ENCODE measurements at places on chromosomes 3 and 15. TPM values are rescaled to one million over a fixed set of nuclear protein-coding genes. Genes with fewer than 3 reads are reported as not detected.

ZMYND10 gene
- 0.08 TPM for total RNA-seq

HCN4 gene
- 0.04 TPM for total RNA-seq

IMPG2 gene
- total RNA-seq, result 0.08 TPM

DNA sequence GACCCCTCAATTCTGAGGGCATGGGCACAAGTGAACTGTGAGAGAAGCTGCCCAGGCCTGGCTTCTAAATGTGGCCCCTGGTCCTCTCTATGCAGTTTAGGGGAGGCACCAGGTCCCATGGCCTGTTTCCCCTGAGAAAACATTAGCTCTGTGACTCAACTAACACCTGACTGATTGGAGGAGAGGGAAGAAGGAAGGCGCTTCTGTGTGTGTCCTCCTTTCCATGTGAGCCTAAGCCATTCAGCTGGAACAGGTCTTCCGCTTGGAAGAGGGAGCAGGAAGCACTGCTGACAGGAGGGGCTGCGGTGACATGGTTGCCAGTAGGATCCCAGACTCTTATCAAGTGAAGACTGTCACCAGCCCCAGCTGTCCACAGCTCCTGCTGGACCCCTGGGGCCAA, 79.5 kb downstream of the MYLK start:
- no peak for DNase-seq

DNA sequence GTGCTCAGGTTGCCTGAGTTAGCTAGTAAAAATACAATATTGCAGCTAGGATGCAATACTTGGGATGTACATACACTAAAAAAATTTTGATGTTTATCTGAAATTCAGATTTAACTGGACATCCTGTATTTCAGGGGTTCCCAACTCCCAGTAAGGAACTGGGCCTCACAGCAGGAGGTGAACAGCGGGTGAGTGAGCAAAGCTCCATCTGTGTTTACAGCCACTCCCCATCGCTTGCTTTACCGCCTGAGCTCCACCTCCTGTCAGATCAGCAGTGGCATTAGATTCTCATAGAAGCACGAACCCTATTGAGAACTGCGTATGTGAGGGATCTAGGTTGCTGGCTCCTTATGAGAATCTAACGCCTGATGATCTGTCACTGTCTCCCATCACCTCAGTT, 285.1 kb upstream of the PROK2 start:
- no peak for DNase-seq

Data from H4 (cell line).